Activated CD4-positive, CD25-positive, alpha-beta regulatory T cell treated with anti-CD3 and anti-CD28 coated beads, Interleukin-2, amount 50 U/mL, for 24 hours (primary cell): ENCODE measurements at places on chromosomes 7 and 10.
A peak's percentile ranks its signal among the peaks of the same experiment; 100 is the strongest.

- ATAC-seq, result no peak
These were observed 307.9 kb downstream of the PARD3 start for GRCh38 chr10:34507217-34507616.

- ATAC-seq, result no peak
These were observed 51.3 kb downstream of the MDFIC start for GRCh38 chr7:114973147-114973546.

DNA sequence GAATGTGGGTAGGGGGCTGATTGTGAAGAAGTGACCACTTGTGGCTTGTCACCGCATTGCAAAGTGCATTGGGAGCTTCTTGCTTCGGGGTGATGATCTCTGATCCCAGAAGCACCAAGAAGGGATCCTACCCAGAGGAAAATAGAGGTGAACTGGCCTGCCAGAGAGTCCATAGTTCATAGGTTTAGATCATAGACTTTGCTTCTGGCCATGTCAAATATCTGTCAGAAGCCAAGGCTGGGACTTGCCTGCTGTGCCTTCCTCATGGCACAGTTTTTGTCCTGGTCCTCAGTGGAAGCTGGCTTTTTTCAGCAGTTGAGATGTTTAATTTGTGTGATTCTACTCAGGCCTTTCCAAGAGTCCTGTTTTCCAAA lies 1.1 kb downstream of the ZSWIM8 start:
- no peak for ATAC-seq

DNA sequence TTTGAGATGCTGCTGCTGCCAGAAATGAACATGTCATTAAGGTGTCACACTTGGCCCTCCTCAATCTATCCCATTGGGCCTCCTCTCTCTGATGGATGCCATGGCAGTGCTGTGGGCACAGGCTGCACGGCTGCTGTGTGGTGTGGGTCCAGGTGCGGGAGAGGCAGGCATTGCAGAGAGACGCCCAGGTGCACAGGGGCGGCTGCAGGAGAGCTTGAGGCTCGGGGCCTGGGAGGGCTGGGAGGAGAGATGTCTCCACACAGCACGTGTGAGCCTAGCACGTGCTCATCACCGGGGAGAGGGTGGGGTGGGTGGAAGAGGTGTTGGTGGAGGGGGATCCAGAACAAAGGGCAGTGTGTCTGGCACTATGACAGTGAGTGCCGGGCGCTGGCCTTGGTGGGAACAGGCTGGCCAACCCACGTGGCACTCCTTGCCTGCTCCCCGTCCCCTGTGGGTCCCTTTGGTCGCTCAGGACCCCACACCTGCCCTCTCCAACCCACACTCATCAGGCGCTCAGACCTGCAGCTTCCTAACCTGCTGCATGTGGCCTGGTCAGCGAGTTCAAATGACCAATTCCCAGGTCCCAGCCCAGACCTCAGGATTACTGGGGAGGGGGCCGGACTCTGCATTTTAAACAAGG lies 39.9 kb upstream of the BNIP3 start:
- ATAC-seq, result no peak

- ATAC-seq, result peak; percentile 56
These were observed 192.5 kb upstream of the PRSS1 start for GRCh38 chr7:142556740-142557139.

DNA sequence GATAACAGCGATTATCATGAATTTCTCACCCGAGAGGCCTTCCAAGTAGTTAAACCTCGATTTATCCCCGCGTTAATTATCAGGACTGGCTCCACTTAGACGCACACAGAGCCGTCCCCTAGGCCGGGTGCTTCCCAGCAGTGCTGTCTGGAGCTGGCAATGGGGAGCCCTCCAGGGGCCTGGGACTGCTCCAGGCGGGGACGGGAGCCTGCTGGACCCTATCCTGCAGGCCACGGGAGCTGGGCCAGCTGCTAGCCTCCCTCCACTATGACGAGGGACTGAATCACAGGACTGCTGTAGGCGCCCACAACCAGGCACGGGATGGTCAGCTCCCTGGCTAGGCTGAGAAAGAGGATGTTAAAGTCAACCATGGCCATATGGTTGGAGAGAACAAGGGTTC lies 229.1 kb downstream of the ELFN1 start:
- no peak for ATAC-seq

GRCh38 chr7:128106821-128107220 lies 75.6 kb upstream of the LRRC4 start:
- no peak for ATAC-seq

DNA sequence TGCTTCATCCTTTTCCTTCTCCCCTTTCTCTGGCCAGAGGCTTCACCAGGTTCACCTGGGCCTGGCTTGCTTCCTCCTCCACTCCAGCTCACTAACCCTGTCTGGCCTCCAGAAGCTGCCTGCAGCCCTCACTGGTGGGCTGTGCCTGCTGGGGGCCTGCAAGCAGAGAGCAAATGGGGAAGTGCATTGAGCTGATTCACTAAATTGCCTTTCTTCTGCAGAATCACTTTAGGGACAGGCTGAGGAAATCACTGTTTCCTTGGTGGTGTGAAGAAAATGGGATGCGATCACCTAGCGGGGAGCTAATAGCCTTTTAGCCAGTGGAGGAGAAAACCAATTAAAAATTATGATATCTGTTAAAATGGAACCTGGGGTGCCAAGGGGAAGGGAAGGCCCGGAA lies 3.0 kb downstream of the RET start:
- ATAC-seq, result no peak

DNA sequence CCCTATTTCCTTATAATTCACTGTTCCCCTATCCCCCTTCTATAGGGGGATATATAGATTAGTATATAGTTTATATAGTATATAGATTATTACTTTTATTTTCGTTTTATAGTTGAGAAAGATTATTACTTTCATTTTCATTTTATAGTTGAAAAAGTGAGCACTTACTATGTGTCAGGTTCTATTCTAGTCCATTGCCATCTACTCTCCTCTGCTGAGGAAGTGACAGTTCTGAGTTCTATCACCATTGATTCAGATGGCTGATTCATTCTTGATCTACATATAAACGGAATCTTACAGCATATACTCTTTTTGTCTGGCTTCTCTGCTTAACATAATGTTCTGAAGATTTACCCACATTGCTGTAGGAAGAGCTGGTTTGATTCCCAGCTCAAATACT lies 20.7 kb upstream of the CAV2 start:
- ATAC-seq, result peak; percentile 74
